Purkinje cell (primary cell): ENCODE measurements at places on chromosomes 4 and X. TPM values are rescaled to one million over a fixed set of nuclear protein-coding genes. Genes with fewer than 3 reads are reported as not detected.

SORCS2 gene
- 5.2 and 8.3 TPM in 2 replicates for polyA plus RNA-seq

USP17L19 gene
- not detected in 2 replicates for polyA plus RNA-seq

HSFX3 gene
- polyA plus RNA-seq, result 0.20 and 0.27 TPM in 2 replicates

ZCCHC18 gene
- polyA plus RNA-seq, result 4.3 and 5.7 TPM in 2 replicates
